HEK293T (cell line): ENCODE measurements at places on chromosomes 11 and 22.

DNA sequence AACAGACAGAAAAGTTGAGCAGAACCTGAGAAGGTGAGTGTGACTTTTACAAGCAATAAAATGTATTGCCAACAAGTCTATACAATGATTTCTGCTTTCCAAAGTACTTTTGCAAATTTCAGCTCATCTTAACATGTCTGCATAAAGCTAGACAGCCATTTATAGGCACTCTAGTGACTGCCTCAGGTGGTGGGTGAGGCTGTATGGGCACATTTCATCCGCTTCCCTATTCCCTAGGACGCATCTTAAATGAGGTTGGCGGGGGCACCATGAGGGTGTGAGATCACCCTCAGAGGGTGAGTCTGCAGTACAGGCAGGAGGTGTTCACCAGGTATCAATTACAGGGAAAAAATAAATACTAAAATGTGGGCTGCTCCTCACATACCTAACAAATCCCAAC, 110.1 kb downstream of the ETS1 start:
- DNase-seq: no peak

GRCh38 chr11:93623920-93624319, 37.6 kb upstream of the CEP295 start:
- no peak for DNase-seq

- DNase-seq: no peak
These were observed 264.7 kb upstream of the ISX start for GRCh38 chr22:34801221-34801620.

DNA sequence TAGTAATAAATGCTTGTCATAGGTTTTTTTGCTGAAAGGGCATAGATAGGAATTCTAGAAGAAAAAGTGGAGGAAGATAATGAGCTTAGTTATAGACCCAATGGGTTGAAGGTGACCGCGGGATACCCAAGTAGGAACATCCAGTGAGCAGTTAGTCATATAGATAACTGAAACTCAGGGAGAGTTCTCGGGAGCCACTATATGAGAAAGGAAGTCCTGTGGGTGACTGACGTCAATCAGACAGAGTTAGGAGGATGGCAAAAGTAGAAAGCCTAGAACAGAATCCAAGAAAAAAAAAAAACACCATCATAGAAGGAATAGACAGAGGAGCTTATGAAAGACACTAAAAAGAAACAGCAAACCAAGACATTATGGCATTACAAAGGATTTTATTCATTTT, 1.6 kb upstream of the CNGA4 start:
- no peak for DNase-seq

GRCh38 chr22:19871845-19872778, 17.4 kb upstream of the GNB1L start:
- no peak for DNase-seq

DNA sequence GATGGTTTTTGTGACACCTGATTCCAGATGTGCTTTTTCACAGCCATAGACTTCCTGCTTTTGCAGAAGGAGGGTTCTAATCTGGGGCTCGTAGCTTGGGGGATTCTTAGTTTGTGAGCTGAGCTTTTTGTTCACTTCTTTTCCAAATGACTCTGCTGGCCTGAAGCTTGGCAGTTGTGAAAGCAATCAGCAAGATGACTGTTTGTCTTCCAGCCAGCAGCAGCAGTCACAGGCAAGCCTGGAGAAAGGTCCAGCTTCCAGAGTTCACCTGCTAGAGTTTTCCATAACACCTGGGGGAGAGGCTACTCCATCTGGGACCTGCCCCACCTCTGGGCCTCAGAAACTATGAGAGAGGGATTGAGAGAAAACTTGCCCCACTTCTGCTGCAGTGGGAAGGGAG, 4.1 kb downstream of the MARK2 start:
- DNase-seq: no peak

GRCh38 chr11:31702966-31703365, 108.2 kb downstream of the PAX6 start:
- DNase-seq: no peak

- no peak for DNase-seq
These were observed 116.0 kb upstream of the BID start for GRCh38 chr22:17890245-17890671.

DNA sequence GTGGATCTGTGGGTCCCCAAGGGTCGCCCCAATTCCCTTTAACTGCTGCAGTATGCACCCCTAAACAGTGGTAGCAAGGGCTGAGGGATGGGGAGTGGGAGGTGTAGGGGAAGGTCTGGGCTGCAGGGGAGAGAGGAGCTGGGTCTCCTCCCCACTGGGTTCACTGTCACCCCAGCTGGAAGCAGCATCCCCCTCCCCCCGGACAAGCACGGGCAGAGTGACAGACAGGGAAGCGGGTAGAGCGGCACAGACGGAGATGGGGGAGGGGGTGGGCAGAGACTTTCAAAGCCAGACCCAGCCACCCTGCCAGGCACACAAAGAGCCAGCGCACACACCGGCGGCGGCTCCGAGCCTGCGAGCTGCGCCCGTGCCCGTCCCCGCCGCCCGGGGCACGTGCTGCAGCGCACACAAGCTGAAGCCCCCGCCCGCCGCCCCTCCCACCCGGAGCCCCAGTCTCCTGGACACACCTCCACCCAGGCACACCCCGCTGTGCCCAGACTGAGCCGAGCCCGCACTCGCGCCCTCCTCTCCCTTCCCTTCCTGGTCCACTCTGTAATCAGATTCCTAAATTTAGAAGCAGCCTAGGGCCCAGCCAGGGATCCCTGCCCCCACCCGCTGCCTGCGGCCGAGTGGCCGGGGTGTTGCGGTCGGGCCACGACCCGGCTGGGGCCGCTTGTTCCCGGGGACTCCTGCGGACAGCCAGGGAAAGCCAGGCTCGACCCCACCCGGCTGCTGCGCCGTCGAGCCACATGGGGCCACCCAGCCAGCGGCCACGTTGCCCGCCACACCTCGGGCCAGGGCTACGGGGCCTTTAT, 935 bp upstream of the RCOR2 start:
- DNase-seq: peak; percentile 50

DNA sequence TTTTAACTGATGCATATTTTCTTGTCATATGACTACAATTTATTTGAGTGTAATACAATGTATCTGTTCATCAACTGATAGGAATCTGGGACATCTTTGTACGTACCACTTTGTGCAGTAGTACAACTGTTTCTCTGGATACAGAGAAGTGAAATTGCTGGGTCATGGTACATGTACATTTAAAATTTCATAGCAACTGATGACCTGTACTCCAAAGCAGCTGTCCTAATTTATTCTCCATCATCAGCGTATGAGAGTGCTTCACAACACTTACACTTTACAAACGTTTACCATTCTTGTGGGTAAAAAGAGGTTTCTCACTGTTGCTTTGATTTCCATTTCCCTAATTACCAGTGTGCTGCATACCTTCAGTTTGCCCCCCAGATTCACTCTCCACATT, 552.8 kb upstream of the CADM1 start:
- DNase-seq: no peak

DNA sequence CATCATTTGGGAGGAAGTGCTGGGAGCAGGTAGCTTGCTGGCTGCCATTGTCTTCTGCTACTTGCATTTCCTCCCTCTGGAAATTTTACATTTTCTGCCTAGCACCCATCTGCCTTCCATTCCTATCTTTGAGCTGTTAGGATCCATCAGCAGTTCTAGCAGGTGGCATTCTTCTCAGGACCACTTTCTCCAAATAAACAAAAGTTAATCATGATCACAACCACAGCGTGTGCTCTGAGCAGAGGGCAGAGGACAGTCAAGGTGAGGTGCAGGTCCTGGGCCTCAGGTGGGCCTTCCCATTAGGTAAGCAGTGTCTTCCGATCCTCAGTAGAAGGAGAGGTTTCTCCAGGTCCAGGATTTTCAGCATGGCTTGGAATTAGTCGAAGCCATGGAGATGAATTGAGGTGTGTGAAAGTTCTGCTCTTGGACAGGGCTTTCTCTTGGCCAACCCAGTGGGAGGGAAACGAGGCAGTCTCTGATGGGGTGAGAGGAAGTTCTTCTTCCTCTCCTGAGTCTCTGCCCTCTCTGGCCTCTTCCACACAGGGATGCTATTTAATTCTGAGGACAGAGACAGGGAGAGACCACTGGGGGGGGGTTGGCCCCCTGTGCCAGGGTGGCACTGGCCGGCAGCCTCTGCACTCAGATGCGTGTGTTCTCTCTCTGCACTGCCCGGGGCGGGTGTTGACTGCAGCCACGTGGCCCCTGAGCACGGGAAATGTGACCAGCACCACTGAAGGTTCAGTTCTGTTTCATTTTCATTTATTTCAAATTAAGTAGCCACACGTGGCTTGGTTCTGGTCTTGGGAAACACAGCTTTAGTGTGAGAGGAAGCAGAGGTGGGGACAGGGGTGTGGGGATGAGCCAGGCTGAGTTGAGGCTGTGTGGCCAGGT, 170.8 kb downstream of the TBC1D22A start:
- no peak for DNase-seq

- no peak for DNase-seq
These were observed 4.7 kb downstream of the DDIAS start for GRCh38 chr11:82906236-82906635.

DNA sequence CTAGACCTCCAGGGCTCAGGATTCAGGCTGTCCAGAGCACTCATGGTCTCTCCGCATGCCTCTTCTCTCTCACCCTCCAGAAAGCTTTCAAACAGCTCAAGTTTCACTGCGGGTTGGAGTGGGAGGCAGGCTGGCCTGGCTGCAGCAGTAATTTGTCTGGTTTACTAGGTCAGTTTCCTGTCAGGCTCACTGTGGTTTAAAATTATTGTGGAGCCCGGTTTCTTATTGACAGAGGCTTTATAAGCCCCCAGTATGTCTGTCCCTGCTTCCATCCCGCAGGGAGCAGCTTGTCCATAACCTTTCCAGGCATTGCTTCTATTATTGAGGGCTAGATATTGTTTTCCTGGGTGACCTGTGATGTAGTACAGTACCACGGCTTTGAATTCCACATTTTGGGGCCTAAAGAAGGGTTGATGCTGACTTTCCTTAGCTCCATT, 235.3 kb upstream of the SORL1-AS1 start:
- DNase-seq: peak; percentile 25

DNA sequence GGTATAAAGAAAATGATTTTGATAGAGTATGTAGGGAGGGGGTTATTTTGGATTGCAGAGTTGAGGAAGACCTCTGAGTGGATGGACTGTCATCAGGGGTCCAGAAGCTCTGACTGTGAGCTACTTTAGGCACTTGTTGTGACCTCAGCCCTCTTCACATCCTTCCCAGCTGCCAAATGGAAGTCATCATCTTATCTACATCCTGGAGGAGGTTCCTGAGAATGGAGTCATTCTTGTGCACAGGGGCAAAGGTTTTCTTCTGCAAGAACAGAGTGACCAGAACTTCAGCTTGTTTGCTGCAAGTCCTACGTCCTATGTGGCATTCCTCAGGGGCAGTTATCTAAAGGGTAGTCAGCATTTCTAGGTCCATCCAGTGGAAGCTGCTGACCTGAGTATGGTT, 393.8 kb downstream of the AASDHPPT start:
- DNase-seq: no peak

- peak; percentile 83 for DNase-seq
These were observed at the start of gene ATXN10 for GRCh38 chr22:45671783-45672563. ATXN10 (plus strand) TSS chr22:45671834; CDS start chr22:45672064, 230 bp downstream.

GRCh38 chr11:68039526-68040086, 781 bp downstream of the TCIRG1 start:
- no peak for DNase-seq

DNA sequence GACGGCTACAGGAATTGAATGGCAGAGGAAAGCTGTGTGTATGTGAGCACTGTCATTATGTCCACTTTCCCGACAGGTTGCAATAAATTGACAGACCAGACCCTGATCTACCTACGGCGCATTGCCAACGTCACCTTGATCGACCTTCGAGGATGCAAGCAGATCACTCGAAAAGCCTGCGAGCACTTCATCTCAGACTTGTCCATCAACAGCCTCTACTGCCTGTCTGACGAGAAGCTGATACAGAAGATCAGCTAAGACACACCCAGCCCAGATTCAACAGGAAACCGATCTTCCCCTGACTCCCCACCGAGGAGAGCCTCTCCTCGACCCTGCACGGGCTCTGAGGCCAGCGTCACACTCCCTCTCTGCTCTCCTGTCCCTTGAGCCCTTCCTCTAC, 11.5 kb upstream of the GRK2 start:
- DNase-seq: no peak

DNA sequence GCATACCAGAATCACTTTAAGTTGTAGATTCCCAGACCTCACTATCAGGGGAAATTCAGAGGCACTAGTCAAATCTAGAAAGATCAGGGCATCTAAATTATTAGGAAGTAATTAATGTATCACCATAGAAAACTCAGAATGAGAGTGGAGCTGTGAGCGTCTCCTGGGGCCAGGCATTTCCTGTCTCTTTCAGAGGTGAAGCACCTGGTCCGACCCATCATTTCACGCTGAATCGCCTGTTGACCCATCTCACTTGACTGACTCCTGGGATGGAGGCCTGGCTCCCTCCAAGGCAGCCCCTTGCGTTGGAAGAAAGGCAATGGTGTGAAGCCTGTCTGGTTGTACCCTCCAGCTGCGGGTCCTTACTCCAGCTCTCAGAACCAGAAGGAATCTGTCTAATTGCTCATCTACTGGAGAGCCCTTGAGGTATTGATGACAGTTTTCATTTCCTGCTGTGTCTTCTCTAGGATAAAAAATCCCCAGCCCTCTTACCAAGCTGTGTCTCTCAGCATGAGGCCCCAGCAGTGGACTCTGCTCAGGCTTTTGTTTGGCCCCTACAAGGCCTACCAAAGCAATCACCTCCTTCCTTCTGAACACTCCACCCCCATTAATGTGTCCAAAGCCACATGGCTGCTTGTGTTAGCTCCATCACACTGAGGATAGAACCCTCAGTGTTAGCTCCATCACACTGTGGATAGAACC, 93.2 kb upstream of the SYT13 start:
- DNase-seq: no peak

GRCh38 chr11:84790849-84791427, 836.2 kb downstream of the DLG2 start:
- DNase-seq: no peak

GRCh38 chr11:66418986-66419308, 1.9 kb upstream of the NPAS4 start:
- no peak for DNase-seq

DNA sequence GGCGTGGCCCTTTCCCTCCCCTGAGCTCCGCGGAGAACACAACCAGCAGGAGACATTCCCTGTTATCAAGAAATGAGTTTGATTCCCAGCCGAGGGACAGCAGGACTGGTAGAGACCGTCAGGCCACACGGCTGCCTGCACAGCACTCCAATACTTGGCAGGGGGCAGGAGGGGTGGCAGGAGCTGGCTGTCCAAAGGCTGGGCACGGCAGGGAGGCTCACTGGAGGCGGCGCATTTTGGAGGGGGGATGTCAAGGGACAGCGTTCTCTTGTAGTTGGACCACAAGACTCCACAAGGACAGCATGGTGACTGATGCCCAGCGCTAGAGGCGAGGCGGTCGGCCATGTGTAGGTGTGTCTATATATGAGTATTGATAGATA, 66.7 kb upstream of the A4GALT start:
- DNase-seq: no peak
